Type B pancreatic cell (in vitro differentiated cells): ENCODE measurements at places on chromosomes 11 and 22. TPM values are rescaled to one million over a fixed set of nuclear protein-coding genes. Genes with fewer than 3 reads are reported as not detected.

- H3K4me1 ChIP-seq, result peaks cover 3% of the 10 kb centered on the region
- H3K36me3 ChIP-seq, result peaks cover 25% of the 10 kb centered on the region
- no peak for DNase-seq
- no peaks in the 10 kb centered on the region for H3K27me3 ChIP-seq
Observed at GRCh38 chr11:27331981-27332380, 31.0 kb downstream of the CCDC34 start.

The GLB1L3 gene
- total RNA-seq, result not detected in 2 replicates

The SLC22A9 gene
- 0.19 and 0.24 TPM in 2 replicates for total RNA-seq

The TRIM49 gene
- not detected in 2 replicates for total RNA-seq

GRCh38 chr11:84524422-84525051 lies 1102.6 kb downstream of the DLG2 start:
- no peaks in the 10 kb centered on the region for H3K36me3 ChIP-seq
- H3K27ac ChIP-seq, result no peak overlapping the region
- no peaks in the 10 kb centered on the region for H3K4me1 ChIP-seq
- H3K4me3 ChIP-seq, result no peak overlapping the region
- no peak for DNase-seq
- H3K27me3 ChIP-seq, result peaks cover 14% of the 10 kb centered on the region

GRCh38 chr11:45984192-45984591 lies 61.7 kb downstream of the LARGE2 start:
- H3K36me3 ChIP-seq, result peaks cover 8% of the 10 kb centered on the region
- no peaks in the 10 kb centered on the region for H3K27me3 ChIP-seq
- H3K27ac ChIP-seq, result no peak overlapping the region
- peaks cover 26% of the 10 kb centered on the region for H3K4me1 ChIP-seq
- no peak overlapping the region for H3K4me3 ChIP-seq
- DNase-seq, result no peak

GRCh38 chr11:26549176-26549575 lies 22.9 kb downstream of the MUC15 start:
- H3K4me1 ChIP-seq, result no peaks in the 10 kb centered on the region
- H3K36me3 ChIP-seq, result no peaks in the 10 kb centered on the region
- H3K27me3 ChIP-seq, result no peaks in the 10 kb centered on the region
- no peak overlapping the region for H3K27ac ChIP-seq
- H3K4me3 ChIP-seq, result no peak overlapping the region

GRCh38 chr22:39820256-39820655 lies 73.3 kb downstream of the ENTHD1 start:
- H3K4me1 ChIP-seq, result no peaks in the 10 kb centered on the region
- H3K36me3 ChIP-seq, result no peaks in the 10 kb centered on the region
- no peak overlapping the region for H3K4me3 ChIP-seq
- H3K27ac ChIP-seq, result no peak overlapping the region
- no peak for DNase-seq

DNA sequence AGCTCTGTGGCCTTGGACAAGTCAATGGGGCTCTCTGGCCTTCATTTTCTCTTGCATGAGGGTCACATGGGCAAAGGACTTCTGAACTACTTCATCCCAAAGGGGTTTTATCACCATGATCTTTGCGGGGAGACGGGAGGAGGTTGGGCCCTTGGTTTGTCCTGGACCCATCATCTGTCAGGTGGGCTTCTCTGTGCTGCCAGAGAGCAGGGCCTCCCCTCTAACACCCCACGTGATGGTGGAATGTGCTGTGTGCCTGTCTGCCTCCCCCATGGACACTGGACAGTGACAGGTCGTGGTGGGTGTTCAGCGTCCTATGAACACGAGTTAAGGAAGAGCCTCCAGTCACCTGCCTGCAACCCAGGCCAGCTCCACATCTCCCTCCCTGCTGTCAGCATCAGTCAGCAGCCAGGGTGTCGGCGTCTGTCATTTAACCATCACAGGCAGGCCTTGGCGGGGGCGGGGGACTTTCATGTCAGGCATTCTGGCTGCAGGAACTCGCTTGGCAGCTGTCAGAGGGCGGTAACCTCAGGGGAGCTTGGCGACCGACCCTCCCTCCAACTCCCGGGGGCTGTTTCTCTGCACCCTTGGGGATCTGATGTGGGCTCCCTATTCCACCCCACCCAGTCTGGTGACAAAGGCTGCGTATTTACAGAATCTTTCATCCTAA lies 2.6 kb upstream of the SUN2 start:
- H3K36me3 ChIP-seq, result no peaks in the 10 kb centered on the region
- no peaks in the 10 kb centered on the region for H3K27me3 ChIP-seq
- H3K4me1 ChIP-seq, result peaks cover 33% of the 10 kb centered on the region
- H3K4me3 ChIP-seq, result no peak overlapping the region
- DNase-seq, result no peak
- no peak overlapping the region for H3K27ac ChIP-seq

The OOSP3 gene
- total RNA-seq, result not detected in 2 replicates

GRCh38 chr22:26673486-26673885 lies 16.1 kb downstream of the MIAT start:
- peaks cover 23% of the 10 kb centered on the region for H3K4me1 ChIP-seq
- no peaks in the 10 kb centered on the region for H3K27me3 ChIP-seq
- no peak for DNase-seq
- peak overlapping the region; percentile 99 for H3K27ac ChIP-seq

The OR8A1 gene
- total RNA-seq, result 0.10 TPM in 1 of 2 replicates, not detected in the other

GRCh38 chr11:117851106-117851505 lies 25.4 kb downstream of the FXYD6 start:
- H3K4me3 ChIP-seq, result no peak overlapping the region
- H3K27ac ChIP-seq, result no peak overlapping the region
- H3K36me3 ChIP-seq, result peaks cover 19% of the 10 kb centered on the region
- H3K27me3 ChIP-seq, result no peaks in the 10 kb centered on the region
- peaks cover 13% of the 10 kb centered on the region for H3K4me1 ChIP-seq
- DNase-seq, result peak; percentile 22

- H3K27me3 ChIP-seq, result peaks cover 8% of the 10 kb centered on the region
- no peak overlapping the region for H3K4me3 ChIP-seq
- DNase-seq, result no peak
- H3K4me1 ChIP-seq, result no peaks in the 10 kb centered on the region
Observed at GRCh38 chr11:127275774-127276173, 275.2 kb upstream of the KIRREL3 start.

DNA sequence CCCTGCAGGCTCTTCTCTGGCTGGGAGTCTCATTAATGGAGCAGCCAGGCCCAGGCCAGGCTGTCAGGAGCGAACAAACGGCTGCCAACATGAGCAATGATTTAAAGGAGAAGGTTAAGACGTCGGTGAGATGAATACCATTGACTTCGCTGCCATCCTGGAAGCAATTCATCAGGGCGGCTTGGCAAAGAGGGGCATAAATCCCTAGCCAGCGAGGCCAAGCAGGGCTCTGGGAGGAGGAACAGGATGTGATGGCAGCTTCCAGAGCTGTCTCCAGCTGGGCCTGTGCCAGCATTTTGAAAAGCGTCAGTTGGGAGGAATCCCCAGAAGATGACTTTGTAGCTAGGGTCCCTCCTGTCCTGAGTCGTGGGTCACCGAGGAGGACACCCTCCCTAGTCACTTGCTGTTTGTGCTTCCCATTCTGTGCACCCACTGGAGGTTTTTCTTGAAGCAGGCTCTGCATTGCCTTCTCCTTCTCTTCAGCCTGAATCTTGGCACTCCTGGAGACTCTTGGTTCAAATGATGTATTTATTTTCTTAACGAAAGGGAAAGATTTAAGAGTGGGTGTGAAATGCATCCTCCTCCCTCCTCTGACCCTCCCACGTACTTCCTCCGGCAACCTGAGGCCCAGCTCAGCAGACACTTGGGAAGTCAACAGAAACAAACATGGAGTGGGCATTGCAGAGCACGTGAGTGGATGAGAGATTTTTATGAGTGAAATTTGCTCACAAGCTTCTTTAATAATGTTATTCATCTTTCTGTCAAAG lies 476.3 kb upstream of the CADM1 start:
- no peaks in the 10 kb centered on the region for H3K36me3 ChIP-seq
- H3K4me3 ChIP-seq, result no peak overlapping the region
- H3K27me3 ChIP-seq, result peaks cover 16% of the 10 kb centered on the region
- peaks cover 17% of the 10 kb centered on the region for H3K4me1 ChIP-seq
- no peak for DNase-seq

DNA sequence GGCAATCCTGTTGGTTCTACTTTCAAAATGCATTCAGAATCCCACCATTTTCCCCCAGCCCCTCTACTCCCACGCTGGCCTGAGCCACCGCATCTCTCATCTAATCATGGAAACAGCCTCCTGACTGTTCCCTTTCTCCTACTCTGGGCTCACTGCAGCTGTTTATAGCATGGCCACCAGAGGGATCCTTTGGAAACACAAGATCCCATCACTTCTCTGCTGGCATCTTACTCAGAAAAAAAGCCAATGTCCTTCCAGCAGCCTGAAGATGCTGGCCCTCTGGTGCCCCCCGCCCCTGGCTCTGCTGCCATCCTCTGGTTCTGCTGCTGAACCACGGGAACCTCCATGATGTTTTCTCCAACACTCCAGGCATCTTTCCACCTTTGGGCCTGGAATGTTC lies 11.1 kb downstream of the MS4A8 start:
- DNase-seq, result no peak
- no peak overlapping the region for H3K4me3 ChIP-seq
- H3K27ac ChIP-seq, result no peak overlapping the region

DNA sequence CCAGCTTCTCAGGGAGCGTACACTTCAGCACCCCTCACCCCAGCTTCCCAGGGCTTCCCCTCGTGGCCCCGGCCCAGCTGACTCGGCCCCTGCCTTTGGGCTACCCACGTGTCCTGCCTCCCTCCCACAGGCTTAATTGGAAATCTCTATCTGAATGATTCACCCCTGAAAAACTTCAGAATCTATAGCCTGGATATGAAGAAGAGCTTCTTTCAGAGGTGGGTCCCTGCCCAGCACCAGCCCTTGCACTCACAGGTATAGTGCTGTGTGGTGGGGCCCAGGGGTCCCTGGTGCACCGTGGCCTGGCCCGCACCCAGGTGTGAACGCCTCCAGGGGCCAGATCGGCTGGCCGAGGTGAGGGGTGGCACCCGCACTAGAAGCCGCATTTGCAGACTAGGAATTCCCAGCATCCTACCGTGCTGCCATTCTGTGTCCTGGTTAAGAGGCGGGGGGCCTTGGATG lies 38.4 kb downstream of the B3GAT1 start:
- H3K4me1 ChIP-seq, result no peaks in the 10 kb centered on the region
- H3K27ac ChIP-seq, result no peak overlapping the region
- no peak overlapping the region for H3K4me3 ChIP-seq
- DNase-seq, result no peak
- H3K27me3 ChIP-seq, result no peaks in the 10 kb centered on the region
- H3K36me3 ChIP-seq, result no peaks in the 10 kb centered on the region

The C11orf21 gene
- total RNA-seq, result 0.51 and 1.2 TPM in 2 replicates

GRCh38 chr22:43923191-43923590 lies 414 bp upstream of the PNPLA3 start:
- H3K27ac ChIP-seq, result peak overlapping the region; percentile 82
- no peaks in the 10 kb centered on the region for H3K36me3 ChIP-seq
- peaks cover 14% of the 10 kb centered on the region for H3K4me1 ChIP-seq
- peak overlapping the region; percentile 92 for H3K4me3 ChIP-seq
- H3K27me3 ChIP-seq, result peaks cover 7% of the 10 kb centered on the region
- no peak for DNase-seq

- no peak overlapping the region for H3K4me3 ChIP-seq
- H3K36me3 ChIP-seq, result peaks cover 45% of the 10 kb centered on the region
- H3K27me3 ChIP-seq, result no peaks in the 10 kb centered on the region
- no peaks in the 10 kb centered on the region for H3K4me1 ChIP-seq
Observed at GRCh38 chr11:115217726-115218311, 286.4 kb downstream of the CADM1 start.

GRCh38 chr11:46711303-46711702 lies 7.7 kb upstream of the F2 start:
- no peak overlapping the region for H3K4me3 ChIP-seq
- H3K27ac ChIP-seq, result no peak overlapping the region
- H3K4me1 ChIP-seq, result no peaks in the 10 kb centered on the region
- no peak for DNase-seq
- H3K36me3 ChIP-seq, result no peaks in the 10 kb centered on the region

- peaks cover 17% of the 10 kb centered on the region for H3K4me1 ChIP-seq
- H3K36me3 ChIP-seq, result no peaks in the 10 kb centered on the region
- peaks cover 10% of the 10 kb centered on the region for H3K27me3 ChIP-seq
- H3K27ac ChIP-seq, result peak overlapping the region; percentile 75
Observed at GRCh38 chr11:58927393-58928106, 11.7 kb upstream of the GLYATL1 start.

DNA sequence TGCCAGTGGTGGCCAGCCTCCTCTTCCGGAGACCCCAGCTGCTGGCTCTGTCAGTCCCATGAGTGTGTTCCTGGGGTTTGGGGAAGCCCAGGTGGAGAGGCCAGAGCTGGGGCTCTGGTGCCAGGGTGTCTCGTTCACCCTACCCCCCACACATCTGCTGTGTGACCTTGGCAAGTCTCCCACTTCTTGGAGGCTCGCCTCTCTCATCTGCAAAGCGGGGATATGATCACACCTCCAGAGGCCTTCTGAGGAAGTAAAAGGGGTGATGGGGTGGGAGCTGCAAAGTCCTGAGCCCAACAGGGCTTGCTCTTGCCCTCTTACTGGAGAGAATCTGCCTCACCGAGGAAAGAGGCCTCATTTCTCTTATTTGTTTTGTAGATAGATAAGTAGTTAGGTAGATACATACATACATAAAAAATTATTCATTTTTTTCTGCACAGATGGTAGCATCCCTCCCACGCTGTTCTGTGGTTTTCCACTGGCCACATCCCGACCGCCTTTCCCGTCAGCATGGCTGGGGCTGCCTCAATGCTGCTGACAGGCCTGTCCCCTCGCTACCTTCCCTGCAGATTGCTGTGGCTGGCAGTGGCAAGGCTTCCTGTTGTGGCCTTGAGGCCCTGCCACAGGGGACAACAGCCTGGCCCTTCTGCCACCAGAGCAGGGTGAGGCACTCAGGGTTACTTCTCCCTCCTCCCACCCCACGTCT lies 23.9 kb downstream of the MYO7A start:
- H3K4me3 ChIP-seq, result no peak overlapping the region
- H3K27ac ChIP-seq, result no peak overlapping the region
- H3K36me3 ChIP-seq, result no peaks in the 10 kb centered on the region
- no peak for DNase-seq
- peaks cover 15% of the 10 kb centered on the region for H3K27me3 ChIP-seq

DNA sequence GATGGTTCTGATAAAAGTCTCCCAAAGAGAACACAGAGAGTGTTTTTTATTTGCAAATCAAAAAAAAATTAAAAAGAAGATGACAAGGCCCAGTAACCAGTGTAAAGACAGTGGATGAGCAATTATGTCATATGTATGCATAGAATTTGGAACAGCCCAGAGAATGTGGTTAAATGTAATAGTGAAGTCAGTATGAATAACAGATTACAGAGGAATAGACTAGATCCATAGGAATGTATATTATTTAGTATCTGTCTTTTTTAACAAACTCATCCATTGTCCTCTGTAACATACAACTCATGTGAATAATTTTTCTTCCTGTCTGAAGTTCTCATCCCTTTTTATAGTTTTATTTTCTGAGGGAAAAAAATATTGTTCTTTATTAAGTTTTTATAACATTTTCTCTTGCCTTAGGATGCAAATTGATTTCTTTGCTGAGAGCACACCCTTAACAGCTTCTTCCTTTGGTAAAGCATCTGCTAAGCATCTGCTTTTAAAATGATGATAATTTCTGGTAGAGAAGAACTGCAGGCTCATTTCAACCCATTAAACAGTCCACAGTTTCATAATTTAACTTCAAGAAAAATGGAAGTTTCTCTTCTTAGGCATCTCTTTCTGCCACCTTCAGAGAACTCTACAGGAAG lies 266.5 kb upstream of the MTNR1B start:
- no peak overlapping the region for H3K4me3 ChIP-seq
- H3K27me3 ChIP-seq, result no peaks in the 10 kb centered on the region
- DNase-seq, result no peak
- peaks cover 29% of the 10 kb centered on the region for H3K4me1 ChIP-seq

The OR56A5 gene
- total RNA-seq, result not detected in 2 replicates
